ENCODE measurements at places on chromosomes 12 and 14. TPM values are rescaled to one million over a fixed set of nuclear protein-coding genes. Genes with fewer than 3 reads are reported as not detected.

Gene LRTM2
- polyA plus RNA-seq, result not detected

GRCh38 chr12:28425526-28425925, 235.3 kb downstream of the CCDC91 start:
- H3K27me3 ChIP-seq, result no peaks in the 10 kb centered on the region
- H3K4me3 ChIP-seq, result no peak overlapping the region
- no peaks in the 10 kb centered on the region for H3K4me1 ChIP-seq
- no peak for DNase-seq
- no peaks in the 10 kb centered on the region for H3K36me3 ChIP-seq

DNA sequence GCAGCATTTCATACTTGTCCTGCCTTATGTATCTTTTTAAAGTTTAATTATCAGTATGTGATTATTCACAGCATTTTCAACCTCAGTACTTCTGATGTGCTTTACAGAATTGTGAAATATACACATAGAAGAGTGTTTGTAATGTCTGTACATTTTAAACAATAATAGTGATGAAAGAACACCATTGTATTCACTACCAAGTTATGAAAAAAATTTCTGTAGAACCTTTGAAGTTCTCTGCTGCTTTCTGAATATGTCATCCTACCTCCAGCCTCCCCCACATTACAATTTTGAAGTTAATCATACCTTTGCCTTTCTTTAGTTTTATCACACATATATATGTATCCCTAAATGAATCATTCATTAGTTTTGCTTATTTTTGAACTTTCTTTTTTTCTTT, 24.8 kb downstream of the FRMD6 start:
- H3K27me3 ChIP-seq, result no peaks in the 10 kb centered on the region
- H3K27ac ChIP-seq, result peak overlapping the region; percentile 65
- no peak overlapping the region for H3K4me3 ChIP-seq

DNA sequence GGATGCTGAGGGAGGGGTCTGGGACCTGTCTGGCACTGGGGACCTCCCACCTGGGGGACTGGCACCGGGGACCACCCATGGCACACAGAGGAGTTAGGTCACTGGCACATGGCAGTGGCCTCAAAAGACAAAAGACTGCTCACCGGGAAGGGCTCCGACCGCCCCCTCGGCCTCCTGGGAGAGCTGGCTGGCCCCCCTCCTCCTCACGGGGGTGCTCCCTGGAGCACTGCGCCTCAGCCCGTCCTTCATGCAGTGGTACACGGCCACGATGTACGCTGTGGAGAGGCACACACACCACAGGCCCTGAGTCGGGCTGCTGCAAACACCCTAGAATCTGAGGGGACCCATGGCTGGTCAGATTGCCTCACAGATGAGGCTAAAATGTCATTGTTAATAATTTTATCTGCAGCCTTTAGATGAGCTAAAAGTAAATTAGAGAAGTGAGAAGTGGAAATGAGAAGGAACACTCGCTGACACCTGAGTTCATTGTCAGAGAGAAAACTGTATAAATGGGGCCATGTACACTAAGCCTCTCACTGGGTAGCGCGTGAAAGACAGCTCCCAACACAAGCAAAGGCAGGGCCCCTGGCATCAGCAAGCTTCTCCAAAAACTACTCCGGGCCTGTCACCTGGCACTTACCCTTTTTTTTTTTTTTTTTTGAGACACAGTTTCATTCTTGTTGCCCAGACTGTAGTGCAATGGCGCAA, 14.1 kb downstream of the P2RX2 start:
- no peaks in the 10 kb centered on the region for H3K4me1 ChIP-seq
- H3K27ac ChIP-seq, result no peak overlapping the region
- H3K27me3 ChIP-seq, result no peaks in the 10 kb centered on the region
- no peaks in the 10 kb centered on the region for H3K36me3 ChIP-seq
- no peak overlapping the region for H3K4me3 ChIP-seq

All from SK-N-SH (cell line).